ENCODE measurements at places on chromosomes 2 and 18. TPM values are rescaled to one million over a fixed set of nuclear protein-coding genes. Genes with fewer than 3 reads are reported as not detected.

Gene R3HDM1
- total RNA-seq, result 38.4 TPM

Gene KIF5C
- 0.07 TPM for total RNA-seq

Gene PROKR1
- not detected for total RNA-seq

Gene HOXD12
- not detected for total RNA-seq

Gene KCNK3
- not detected for total RNA-seq

Gene ACADL
- not detected for total RNA-seq

Gene PMAIP1
- total RNA-seq, result 31.5 TPM
